ENCODE measurements at places on chromosomes 16 and 17.

DNA sequence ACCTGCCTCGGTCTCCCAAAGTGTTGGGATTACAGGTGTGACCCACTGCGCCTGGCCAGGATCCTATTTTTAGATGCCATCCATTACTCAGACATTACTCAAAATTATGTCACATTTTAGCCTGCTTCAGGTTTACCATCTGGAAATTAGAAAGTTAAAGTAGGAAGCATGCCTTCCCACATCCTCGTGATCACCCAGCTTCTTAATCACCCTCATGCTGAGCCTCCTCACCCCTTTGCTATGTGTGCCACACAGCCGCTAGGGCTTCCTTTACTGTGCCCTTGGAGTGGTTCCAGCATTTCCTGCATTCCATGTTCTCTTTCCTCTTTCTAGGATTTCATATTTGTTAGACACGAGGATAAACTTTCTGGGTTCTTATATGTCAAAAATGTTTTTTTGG is 9.3 kb downstream of the ADORA2B start:
- no peak for DNase-seq

DNA sequence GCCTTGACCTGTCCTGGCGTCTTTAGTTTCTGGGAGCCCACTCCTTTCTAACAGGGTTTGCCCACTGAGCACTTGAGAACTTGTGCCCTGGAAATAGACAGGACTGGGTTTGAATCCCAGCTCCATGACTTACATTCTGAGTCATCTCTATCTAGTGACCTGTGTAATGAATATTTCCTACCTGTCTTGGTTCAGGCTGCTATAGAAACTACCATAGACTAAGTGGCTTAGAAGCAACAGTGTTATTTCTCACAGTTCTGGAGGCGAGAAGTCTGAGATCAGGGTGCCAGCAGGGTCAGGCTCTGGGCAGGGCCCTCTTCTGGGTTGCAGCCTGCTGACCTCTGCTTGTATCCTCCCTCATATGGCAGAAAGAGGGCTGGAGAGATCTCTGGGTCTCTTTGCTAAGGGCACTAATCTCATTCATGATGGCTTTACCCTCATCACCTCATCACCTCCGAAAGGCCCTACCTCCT is 110.7 kb upstream of the DHX40 start:
- DNase-seq: no peak

GRCh38 chr17:78972507-78973105 is 7.1 kb downstream of the LGALS3BP start:
- DNase-seq: no peak

DNA sequence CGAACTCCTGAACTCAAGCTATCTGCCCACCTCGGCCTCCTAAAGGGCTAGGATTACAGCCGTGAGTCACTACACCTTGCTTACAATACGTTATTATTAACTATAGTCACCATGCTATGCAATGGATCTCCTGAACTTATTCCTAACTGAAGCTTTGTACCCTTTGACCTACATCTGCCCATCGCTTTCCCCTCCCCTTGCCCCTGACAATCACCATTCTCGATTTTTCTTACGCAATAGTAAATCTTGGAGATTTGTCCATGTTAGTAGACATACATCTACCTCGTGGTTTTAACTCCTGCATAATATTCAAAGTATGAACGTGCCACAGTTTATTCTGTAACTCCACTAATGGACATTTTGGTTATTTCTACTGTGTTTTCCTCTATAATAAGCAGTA is 120.6 kb downstream of the NPIPB5 start:
- no peak for DNase-seq

- DNase-seq: no peak
These were observed 205.5 kb upstream of the FOXF1 start for GRCh38 chr16:86304868-86305267.

DNA sequence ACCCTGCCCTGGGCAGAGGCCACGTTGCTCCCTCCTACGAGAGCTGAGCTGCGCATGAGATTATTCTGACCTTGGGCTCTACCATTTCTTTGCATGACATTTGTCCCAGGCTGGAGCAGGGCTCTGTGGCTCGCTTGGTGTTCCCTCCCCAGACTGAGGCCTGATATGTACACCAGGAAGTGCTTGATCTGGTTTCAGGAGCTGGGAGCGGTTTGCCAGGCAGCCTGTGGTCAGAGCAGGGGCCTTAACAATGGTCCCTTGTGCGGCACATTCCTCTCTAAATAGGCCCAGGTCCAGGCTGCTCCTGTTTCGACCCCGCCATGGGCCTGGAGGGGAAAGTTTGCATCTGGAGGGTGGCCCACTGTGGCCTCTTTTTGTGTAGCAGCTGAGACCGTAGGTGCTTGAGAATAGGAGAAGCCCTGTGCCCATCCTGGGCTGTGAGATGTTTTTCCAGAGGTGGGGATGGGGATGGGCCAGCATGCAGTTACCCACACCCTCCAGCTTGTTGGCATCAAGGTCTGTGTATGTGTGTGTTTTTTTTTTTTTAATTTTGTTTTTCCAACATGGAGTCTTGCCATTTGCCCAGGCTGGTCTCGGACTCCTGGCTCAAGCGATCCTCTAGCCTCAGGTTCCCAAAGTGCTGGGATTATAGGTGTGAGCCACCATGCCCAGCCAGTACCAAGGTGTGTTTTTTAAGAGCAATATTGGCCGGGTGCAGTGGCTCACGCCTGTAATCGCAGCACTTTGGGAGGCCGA is 253.9 kb downstream of the SEC14L1 start:
- DNase-seq: peak; percentile 70

- no peak for DNase-seq
These were observed 6.4 kb downstream of the ALYREF start for GRCh38 chr17:81884968-81885367.

DNA sequence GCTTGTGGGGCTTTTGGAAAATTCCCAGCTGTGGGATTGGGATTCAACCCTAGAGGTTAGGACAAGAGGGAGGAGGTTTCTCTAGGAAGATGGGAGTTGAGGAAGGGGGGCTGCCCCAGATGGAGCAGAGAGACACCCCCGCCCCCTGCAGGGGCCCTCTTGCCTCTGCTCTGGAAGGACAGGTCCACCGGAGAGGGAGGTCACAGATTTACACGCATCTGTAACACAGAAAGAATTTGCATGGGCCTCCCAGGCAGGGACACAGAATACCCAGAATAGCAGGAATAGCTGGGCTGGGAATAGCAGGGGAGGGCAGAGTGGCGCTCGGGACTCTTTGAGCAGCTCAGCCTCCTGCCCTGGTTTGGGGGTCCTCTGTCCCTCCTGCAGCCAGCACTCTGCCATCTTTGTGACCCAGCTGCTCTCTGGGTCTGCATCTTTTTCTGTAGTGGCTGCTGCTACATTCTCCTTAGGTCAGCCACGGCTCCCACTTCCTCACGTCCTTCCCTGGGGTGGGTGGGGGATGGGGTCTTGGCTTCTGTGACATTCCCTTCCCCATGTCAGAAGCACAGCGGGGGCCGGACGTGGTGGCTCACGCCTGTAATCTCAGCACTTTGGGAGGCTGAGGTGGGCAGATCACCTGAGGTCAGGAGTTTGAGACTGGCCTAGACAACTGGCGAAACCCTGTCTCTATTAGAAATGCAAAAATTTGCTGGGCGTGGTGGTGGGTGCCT is 33.9 kb upstream of the PLLP start:
- peak; percentile 36 for DNase-seq

- no peak for DNase-seq
These were observed 313.1 kb downstream of the MAF start for GRCh38 chr16:79287424-79287917.

DNA sequence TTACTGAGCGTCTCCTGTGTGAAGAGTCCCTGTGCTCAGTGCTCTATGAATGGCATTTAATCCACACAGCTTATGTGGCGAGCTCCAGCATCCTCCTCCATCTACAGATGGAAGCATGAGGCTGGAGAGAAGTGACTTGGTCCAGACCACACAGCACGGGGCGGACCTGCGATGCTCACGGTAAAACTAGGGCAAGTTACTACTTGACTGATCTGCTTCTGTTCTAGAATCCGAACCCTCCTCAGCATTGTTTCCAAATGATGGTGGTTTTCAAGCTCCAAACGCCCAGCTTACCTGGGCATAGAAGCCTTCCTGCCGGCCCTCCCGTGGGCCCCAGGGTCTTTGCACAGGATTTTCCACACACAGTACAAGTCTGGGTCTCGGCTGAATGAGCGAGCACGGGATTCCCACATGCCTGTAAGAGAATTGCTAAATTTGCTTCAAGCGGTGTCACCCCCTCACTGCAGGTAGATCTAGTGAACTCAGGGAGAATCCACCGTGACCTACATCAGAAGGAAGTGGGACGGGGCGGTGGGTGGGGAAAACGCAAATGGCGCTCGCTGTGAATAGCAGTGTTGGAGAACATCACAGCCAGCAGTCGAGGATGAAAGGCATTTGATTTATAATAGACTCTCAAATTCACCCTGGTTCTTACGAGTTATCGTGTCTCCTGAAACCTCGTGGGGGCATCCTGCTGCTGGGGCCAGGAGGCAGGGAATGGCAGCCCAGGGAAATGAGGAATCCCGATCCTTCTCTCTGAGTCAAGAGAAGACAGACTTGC is 101.1 kb downstream of the CMIP start:
- no peak for DNase-seq

DNA sequence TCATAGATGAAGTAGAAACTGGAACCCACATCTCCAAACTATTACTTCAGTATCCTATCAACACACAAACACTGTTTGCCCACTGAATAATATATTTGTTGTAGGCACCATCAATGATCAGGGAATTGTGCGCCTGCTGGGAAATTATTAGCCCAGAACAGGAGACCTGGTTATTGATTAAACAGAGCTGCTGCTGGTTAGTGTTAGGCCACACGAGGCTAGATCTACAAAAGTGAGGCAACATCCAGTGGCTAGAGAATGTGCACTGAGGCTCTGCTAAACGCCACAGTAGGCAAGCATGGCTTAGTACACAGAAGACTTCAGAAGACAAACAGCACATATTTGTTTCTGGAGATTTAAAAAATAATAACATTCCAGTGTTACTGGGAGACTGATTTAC is 11.0 kb downstream of the ABHD15 start:
- no peak for DNase-seq

DNA sequence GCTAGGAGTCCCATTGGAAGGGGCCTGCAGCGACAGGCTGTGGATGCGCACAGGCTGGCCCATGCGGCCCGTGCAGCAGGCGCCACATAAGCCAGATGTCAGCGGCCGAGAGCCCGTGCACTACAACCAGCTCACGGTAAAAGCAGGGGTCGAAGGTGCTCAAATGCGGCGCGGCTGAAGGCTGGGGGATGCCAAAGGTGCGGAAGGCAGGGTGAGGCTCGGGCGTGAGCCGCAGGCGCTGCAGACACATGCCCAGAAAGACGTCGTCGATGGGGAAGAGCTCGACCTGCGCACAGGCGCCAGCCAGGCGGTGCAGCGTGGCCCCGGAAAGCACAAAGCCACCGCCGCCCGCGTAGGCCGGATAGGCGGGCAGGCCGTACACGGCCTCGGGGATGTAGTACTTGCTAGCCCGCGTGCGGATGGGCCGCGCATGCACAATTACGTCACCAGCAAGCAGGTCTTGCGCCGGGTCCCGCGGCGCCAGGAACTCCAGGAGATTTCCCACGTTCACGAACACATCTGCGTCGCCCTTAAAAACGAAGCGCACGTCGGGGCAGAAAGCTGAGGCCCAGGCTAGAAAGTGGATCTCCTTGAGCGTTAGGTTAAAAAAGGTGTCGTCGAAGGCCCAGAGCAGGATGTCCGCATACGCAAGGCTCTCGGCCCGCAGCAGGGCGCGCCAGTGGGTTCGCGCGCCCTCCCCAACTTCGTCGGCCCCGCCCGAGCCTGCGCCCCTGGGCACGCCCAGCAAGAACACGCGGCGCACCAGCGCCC is 1.3 kb downstream of the B3GNT9 start:
- no peak for DNase-seq

GRCh38 chr17:17681187-17681743 is at the start of gene RAI1:
RAI1 (plus strand) TSS chr17:17681458; CDS start chr17:17792949, 111,491 bp downstream.
- DNase-seq: peak; percentile 90

- DNase-seq: no peak
These were observed 17.0 kb downstream of the CRYM start for GRCh38 chr16:21260870-21261791.

- no peak for DNase-seq
These were observed 244.1 kb upstream of the MON1B start for GRCh38 chr16:76946879-76947278.

DNA sequence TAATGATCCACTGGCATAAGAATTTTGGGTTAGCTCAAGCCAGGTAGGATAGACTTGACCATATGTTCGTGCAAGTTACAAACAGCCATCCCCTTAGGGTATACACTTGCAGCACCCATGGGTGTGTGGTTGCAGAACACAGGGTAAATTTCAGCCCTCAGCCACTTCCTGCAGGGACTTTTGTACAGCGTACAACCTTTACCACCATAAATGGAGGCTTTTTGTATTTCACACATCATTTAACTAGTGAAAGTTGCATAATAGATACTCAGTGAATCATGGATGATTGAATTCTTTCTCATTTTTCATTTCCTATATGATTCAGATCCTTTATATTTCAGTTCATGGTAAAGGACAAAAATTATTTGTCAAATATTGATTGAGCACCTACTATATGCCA is 473.9 kb downstream of the CDH13 start:
- DNase-seq: no peak

- DNase-seq: no peak
These were observed 117.1 kb upstream of the AXIN2 start for GRCh38 chr17:65678546-65678945.

Data from neural progenitor cell (in vitro differentiated cells).